ENCODE measurements at places on chromosomes 11 and 22.

DNA sequence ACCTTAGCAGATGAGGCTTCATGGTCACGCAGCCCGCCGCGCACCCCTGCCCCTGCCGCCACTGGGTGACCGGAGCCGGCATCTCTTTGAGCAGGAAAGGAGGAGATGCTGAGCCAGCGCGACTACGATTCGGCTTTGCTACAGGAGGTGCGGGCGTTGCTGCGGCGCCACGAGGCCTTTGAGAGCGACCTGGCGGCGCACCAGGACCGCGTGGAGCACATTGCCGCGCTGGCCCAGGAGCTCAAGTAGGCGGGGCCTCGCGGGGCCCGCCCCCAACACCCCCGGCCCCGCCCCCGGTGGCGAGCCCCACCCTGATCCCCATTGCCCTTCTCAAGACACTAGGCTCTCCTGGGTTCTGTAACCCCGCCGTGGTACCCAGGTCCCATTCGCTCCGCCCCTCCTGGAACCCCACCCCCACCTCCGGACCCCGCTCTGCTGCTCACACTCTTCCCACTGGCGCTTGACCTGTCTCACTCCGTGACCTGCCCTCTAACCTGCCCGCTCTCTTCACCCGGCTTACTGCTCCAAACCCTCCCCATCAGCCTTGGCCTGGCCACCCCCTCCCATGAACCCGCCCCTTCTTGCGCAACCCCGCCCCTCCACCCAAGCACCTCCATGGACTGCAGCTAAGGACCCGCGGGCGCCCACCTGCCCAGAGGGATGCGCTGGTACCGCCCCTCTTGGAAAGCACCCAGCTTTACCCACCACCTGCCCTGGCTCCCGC is 9.1 kb downstream of the CTSF start:
- peak; percentile 15 for DNase-seq

DNA sequence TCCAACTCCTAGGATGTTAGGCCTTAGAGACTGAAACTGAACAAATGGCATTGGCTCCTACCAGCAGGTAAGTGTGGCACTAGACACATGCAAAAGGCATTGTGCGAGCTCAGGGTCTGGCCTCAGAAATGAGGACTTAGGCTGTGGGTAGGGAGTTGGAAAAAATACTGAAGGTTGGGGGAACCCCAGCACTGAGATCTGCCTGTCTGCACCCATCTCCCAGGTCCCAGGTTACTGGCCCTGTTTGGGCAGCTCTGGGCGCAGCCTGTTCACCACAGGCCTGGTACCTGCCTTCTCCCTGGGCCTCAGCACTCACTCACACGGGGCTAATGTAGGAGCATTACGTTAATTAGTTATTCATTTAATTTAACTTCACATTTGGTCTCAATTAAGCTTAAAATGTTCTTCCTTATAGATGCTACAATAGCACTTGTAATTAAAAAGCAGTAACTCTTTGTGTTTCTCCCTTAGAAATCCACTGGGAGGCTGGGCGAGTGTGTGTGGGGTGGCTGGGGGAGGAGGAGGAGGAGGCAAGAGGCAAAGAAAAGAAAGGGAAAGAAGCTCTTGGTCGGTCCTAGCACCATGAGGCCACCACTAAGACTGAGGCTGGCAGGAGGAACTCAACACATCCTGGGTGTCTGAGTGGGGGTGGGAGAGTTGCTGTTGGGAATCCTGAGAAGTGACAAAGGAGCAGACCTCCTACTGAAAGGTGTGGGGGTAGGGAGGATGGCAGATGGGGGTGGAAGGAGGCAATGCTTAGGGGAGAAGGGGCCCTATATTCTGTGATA is 19.4 kb downstream of the TMEM218 start:
- DNase-seq: no peak

DNA sequence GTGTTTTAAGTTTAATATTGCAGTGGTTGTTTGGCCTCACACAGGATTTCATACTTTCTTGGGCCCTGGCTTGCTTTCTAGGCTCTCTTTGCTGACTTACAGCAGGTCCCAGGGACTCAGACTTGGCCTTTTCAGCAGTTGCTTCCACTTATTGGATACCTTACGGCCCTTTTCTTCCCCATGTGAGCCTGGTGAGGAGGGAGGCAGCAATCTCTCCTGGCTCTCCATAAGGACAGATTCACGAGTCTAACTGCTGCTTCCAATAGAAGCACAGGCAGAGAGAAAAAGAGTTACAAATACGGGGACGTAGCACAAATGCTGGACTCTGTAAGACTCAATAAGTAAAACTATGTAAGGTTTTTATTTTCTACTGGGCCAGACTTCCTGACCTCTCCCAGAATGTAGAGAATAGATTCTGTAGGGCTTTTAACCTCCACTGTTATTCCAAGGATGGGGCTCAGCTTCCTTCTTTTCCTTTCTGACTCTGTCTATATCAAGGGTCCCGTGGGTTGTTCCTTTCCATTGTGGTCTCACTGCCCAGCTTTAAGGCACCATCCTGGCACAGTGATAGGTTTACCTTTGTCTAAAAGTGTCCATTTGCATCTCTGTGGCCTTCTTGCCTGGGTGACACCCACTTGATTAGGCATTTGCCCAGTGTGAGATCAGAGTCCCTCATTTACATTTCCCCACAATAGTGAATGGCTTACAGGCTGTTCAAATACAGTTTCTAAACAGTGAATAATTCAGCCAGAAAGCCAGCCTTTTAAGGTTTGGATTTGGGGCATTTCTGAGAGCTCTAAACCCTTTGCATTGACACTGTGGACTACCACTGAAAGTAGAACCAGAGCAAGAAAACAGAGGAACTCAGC is 92.8 kb downstream of the RASSF10 start:
- DNase-seq: no peak

- DNase-seq: no peak
Measured at GRCh38 chr22:25112538-25113253, 87.0 kb upstream of the CRYBB3 start.

DNA sequence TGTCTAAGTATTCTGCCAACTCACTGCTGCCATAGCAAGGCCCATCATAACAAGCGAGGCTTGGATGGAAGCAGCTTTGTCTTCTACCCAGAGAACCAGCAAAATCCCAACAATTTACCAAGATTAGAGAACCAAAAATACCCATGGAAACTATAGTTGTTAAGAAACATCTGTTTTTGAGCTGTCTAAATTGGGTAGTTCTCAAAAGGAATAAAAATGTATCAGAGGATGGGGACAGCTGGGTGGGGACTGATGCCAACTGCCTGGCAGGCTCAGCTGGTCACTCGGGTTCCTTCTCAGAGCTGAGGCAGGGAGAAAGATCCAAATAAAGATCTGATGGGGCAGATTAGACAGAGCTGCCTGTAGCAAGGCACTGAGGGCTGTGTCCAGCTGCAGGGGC is 85.9 kb upstream of the GRK3 start:
- no peak for DNase-seq

GRCh38 chr11:35347173-35347878 is 72.0 kb downstream of the SLC1A2 start:
- DNase-seq: peak; percentile 42

Measured in fibroblast of skin of scalp (primary cell).